HS-5 (cell line): ENCODE measurements at places on chromosomes 11 and 22.

DNA sequence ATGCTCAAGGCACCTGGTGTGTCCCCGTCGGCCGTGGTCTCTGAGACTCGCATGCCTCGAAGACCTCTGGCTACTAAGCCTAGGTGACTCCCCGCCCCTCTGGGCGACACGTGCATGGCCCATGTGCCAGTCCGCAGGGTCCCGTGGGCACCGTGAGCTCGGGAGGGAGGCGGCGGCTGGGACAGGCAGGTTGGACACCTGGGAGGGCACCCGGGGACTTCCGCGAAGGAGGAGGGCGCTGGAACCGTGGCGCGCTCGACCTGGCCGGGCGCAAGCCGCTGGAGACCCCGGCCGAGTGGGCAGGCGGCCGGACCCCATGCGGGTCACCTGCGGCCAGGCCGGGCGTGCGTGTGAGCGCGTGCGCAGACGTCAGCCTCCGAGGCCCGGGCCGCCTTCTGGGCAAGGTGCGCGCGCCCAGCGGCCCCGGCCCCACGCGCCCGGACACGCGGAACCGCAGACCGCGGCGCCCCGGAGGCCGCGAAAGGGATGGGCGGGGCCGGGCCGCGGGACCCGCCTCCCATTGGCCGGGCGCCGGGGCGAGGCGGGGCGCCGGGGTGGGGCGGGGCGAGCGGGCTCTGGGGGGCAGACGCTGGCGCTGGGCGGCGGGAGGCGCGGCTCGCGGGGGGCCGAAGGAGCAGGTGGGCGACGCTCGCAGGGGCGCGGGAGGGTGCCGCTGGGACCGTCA lies 579 bp upstream of the RASD2 start:
- DNase-seq, result no peak

DNA sequence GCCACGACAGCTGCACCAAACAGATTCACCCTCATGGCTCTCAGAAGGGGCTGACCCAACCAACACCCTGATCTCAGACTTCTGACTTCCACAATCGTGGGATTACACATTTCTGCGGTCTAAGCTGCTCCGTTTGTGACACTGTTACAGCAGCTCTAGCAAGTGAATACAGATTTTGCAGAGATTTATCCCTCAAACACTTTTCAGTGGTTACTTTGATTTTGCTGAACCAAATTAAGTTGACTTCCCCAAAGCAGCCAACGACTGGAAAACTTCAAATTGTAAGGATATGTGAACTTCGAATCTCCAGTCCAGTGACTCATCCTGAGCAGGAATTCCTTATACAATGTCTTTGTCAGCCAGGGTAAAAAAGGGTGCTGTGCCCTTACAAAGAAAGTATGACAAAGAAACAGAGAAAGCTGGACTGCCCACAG lies 14.8 kb upstream of the INCENP start:
- DNase-seq, result peak; percentile 33

DNA sequence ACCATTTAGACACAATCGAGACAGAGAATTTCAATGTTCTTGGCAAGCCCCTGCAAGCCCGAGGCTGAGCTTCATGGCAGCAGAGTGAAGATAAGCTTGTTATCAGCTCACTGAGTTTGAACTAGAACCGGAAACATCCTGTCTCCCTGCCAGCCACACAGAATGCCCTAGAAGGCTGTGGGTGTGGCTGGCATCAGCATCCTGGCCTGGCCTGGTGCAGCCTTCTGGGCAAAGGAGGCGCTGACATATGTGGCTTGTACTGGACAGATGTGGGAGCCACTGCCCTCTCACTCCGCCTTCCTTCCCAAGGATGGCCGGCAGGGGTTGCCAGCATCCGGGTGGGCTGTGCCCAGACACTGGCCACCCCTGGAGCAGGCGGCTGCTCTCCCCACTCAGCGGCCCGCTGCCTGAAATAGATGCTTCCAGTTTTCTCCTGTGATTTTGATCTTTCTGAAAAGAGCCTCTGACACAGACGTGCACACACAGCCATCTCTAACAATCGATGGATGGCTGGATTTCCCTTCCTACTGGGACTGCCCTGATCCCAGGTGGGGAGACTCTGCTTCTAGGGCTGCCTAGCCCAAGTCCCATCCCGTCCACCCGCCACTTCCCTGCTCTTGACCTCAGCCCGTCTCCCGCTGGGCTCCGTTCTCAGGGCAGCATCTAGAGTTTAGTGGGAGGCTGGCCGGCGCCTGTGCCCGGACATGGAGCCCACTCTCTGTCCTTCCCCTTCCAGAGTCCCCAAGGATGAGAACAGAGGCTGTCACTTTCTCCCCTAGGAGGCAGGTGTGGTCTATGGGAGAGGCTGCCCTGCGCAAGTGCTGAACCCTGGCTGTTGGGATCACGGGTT lies 149.7 kb downstream of the CTTN start:
- DNase-seq, result no peak

DNA sequence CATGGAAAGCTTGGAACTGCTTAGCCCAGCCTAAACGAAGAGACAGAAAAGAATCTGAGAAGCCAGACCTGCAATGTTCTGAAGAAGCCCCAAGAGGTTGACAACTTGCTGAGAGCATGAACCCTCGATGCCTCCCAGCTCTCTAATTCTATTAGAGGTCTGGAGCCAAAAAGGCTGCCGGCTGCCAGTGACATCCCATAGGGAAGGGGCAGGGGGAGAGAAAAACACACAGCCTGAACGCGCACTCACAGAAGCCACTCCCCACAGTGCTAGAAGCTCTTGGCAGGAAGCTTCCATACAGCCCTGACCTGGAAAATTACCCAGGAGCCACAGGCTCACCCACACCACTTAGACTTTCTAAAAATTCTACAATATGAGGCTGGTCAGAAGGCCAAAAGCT lies 18.3 kb downstream of the POLDIP3 start:
- DNase-seq, result no peak

DNA sequence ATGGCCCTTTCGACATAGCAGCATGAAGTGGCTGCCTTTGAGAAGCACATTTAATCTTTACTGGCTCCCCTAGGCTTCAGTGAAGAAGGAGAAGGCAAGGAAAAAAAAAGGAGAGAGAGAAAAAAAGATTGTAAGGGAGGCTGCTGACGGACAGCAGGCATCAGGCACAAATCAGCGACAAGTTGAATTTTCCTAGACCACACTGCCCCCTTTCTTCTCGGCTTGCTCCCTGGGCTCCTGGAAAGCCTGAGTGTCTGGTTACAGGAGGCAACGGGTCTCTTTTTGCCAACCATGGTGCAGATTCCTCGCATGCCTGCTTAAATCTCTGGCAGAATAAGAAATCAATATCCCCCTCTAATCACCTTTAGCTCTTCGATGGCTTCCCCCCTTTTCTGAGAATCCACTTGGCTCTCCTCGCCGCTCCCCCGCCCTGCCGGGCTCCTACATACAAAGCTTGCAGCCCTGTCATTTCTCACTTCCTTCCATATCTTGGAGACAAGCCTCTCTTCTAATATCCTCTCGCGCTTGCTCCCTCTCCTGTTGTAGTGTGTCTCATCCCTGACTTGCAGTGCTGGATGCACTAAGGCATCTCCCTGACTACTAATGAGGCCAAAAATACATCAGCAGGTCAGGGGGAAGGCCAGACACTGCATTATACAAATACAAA lies 14.3 kb downstream of the BLID start:
- no peak for DNase-seq

DNA sequence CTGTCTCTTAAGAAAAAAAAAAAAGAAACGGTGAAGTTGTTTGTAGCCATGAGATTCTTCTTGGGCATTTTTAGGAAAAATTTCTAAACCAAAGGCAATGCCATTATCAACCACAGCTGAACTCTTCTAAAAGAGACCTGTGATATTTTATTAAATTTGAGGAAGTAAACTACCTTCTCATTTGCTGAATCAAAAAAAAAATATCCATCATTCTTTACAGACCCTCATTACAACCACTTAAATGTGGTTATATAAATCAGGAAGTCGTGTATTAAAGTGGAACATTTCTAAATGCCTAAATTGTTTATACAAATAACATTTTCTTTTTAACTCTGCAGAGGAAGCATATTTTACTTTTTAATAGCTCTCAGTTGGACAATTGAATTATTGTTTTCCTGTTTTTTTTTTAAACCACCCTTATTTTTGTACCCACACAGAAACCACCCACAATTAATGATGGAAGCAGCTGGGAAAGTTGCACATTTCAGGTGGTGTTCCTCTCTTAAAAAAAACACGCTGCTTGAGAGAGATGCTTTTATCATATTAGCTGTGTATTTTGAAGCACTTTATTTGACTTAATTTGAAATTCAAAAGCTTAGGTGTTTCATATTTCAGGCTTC lies 91.2 kb downstream of the ARHGAP42 start:
- no peak for DNase-seq

GRCh38 chr11:71211631-71212030 lies 40.7 kb downstream of the SHANK2 start:
- DNase-seq, result no peak

GRCh38 chr22:39410264-39410663 lies 10.7 kb downstream of the TAB1 start:
- no peak for DNase-seq

DNA sequence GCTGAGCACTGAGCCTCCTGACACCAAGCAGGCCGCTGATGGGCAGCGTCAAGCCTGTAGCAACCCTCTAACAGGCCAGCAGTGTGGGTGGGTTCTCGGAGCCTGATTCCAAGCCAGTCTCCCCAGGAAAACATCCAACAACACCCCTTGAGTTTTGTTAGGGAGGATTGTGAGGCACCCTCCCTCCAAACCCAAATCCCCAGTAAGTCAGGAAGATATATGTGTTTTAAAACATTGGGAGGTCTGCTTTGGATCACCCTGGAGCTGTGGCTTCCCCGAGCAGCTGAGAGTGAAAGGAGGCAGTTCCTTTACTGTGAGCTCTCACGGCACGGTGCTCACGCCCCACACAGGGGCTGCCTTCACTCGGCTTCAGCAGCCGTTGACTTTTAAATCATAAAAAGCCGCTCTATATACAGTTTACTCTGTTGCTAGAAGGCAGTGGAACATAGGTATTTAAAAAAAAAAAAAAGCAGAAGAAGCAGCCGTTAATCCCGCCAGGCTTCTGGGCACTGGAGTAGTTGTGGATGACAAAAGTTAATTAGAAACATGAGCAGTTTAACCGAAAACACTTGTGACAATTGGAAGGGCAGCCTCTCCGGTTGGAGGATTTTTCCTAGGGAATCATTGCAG lies 218.6 kb downstream of the NAV2 start:
- DNase-seq, result no peak

DNA sequence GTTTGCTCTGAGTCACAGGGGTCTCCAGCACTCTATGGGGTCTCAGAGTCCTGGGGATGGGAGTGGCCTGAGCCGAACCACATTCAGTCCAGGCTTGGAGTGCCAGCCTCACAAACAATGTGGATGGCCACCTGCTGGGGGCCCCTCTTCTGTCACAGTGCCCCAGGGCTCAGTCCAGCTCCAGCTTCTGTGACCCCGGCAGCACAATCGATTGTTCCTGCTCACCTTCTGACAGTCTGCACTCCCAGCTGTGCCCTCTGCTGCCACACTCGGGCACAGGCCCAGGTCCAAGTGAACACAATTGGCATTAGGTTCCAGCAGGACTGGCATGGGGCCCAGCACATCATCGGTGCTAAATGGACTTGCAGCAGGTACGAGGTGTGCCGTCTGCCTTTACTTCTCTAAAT lies 84.8 kb downstream of the TP53I11 start:
- no peak for DNase-seq

DNA sequence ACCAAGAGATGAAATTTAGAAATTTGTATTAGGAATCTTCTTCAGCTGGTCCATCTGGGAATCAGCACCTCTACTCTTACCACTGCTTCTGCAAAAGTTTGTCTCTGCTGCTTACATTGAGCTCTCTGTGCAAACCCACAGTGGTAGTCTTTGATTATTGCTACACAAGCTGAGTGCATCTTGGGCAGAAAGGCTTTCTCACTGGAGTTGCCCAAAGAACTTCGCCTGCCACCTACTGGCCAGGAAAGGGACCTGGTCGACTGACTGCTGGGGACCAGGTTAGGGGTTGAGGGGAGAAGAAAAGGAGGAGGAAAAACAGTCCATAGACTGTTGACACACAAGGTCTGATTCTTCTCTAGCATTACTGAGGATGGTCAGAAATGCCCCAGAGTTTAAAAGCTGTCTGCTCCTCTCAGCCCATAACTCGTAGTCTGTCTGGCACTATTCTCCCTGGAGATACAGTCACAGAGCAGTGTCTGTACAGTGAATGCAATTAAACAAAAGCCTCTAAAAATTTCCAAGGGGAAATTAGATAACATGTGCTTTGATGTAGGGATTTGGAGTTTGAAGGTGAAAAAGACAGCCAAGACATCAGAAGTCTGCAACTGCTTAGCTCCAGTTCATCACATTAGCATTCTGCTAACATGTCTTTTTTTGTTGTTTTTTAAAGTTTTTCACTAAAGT lies 215.0 kb upstream of the CTSC start:
- no peak for DNase-seq

DNA sequence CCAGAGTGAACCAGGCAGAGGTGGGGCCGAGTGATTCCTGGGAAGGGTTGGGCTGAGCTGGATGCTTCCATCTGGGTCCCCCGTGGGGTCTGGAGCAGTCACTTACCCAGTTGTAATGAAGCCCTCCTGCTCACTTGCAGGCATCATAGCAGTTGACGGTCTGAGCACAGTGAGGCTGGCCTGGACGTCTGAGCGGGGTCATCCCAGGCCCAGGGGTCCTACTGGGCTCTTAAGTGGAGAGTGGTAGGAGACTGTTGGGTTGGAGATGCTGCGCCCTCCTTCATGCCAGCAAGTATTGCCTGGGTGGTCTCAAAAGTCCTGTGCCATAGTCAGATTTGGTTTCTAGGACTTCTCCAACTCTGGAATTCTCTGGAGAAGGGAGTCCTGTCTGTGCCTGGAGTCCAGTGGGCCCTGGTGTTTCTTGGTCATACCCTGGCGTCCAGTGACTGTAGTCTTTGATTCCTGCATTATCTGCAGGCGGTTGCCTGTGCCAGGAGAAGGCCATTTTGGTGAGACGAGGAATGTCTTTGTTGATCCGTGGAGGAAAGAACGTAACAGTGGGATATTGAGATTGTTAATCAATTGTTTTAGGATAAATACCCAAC lies 82.3 kb downstream of the TBC1D22A start:
- no peak for DNase-seq

GRCh38 chr11:46363455-46364005 lies 16.3 kb downstream of the DGKZ start:
- DNase-seq, result no peak

DNA sequence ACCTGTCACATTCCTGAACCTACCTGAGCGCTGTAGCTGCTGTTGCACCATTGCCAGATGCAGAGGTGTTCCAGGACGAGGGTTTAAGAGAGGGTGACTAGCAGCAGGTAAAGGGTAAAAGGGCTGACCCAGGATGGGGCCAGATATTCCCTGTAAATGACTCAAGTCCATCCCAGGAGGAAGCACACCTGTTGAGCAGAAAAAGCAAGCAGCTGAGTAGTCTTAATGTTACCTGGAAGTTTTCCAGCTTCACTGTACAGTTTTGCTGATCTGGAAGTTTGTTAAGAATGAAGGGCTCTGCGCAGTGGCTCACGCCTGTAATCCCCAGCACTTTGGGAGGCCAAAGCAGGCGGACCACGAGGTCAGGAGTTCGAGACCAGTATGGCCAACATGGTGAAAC lies 41.3 kb downstream of the DRG1 start:
- no peak for DNase-seq

GRCh38 chr11:59426361-59427067 lies at the start of gene OR5A2:
Gene OR5A2, minus strand, starts transcription at chr11:59426413. Its CDS starts 3,460 bp downstream, at chr11:59422953.
- no peak for DNase-seq

- no peak for DNase-seq
These were observed 11.2 kb upstream of the CTSD start for GRCh38 chr11:1774886-1775285.
